ENCODE measurements at places on chromosomes 4 and X.

DNA sequence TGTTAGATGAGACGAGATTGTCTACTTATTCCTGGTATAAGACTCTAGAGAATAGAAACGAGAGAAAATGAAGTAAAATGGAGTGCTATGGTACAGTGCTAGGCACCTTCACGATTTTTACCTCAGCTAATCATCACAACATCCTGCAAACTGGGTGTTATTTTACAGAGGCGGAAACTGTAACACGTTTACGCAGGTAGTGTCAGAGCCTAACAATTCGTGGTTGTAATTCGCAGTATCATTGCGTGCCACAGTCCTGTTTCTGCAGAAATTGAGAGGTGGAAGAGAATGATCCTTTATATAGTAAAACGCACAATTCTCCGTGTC, 383 bp upstream of the TBC1D19 start:
- DNase-seq = no peak

GRCh38 chr4:162700815-162701361, 465.8 kb downstream of the NAF1 start:
- no peak for DNase-seq

DNA sequence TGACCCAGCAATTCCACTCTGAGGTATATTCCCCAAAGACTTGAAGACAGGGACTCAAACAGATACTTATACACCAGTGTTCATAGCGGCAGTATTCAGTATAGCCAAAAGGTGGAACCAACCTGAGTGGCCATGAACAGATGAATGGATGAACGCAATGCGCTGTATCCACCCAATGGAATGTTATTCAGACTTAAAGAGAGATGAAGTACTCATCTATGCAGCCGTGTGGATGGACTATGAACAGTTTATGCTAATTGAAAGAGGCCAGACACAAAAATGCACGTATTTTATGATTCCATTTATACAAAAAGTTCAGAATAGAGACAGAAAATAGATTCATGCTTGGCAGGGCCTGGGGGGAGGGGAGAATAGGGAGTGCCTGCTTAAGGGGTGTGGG, 26.3 kb downstream of the PRPS2 start:
- no peak for DNase-seq

DNA sequence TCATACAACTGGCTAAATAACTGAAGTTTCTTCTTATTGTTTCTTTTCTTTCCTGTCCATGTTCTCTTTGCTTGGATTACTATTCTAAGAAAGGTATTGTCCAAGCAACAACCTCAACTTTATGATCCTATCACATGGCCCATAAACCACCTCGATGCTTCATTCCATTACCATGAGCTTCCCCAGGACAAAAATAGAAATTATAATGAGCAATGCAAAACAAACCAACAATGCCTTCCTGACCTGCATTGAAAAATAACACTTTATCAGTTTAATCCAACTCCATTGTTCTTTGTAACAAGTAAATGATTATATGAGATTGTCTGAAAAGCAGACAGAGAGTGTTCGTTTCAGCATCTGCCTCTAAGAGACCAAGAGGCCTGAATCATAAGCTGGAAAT, 148.8 kb downstream of the HS6ST2 start:
- no peak for DNase-seq

DNA sequence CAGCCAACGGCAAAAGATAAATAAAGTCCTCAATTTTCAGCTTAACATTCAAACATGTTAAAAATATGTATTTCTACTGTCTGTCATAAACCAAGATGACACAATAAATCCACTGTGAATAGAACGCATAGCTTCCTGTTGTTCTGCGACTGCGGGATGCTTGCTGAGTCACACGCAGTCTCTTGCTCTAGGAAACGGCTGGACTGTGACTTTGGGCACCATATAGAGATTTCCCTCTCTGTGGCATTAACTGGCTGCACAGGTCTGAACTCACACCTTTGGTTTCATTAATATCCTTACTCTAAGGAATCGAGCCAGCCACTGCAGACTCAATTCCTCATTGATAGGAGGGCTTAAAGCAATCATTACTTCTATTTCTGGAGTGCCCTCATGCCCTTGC, 8.4 kb downstream of the BEND4 start:
- DNase-seq = no peak

DNA sequence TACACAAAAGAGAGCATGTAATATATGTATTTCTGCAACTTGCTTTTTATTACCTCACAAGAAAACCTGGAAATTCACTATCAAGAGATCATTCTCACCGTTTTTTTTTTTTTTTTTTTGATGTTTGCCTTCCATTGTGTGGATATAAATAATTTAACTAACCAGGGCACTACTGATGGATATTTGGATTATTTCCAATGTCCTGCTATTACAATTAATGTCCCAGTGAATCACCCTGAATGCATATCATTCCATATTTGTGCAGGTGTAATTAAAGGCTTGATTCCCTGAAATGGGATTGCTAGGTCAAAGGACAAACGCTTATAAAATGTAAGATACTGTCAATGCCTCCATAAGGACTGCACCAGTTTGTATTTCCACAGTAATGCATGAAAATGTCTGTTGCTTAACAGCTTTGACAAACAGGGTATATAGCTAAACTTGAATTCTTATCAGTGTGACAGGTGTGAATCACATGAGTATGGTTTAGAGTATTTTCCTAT, 87.8 kb downstream of the NCAPG start:
- DNase-seq = no peak

- no peak for DNase-seq
Measured at GRCh38 chrX:41178201-41178600, 93.0 kb downstream of the USP9X start.

- DNase-seq = no peak
Measured at GRCh38 chr4:144204431-144204830, 63.9 kb upstream of the GYPA start.

DNA sequence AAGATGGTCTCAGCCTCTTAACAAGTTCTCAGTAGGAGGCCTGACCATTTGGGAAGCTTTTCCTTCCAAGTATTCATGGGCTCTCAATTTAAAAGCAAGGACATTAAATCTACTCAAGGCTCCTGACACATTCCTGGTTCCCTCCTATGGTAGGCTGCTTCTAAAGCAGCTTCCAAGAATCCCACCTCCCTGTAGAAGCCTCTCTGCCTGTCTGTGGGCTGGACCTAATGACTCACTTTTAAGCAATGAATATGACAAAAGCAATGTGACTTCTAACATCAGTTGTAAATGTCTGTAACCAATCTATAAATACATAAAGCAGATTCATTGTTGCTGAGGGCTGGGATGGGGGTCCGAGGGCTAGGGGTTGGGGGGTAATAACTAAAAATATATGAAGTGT, 99.5 kb upstream of the FAM9B start:
- no peak for DNase-seq

DNA sequence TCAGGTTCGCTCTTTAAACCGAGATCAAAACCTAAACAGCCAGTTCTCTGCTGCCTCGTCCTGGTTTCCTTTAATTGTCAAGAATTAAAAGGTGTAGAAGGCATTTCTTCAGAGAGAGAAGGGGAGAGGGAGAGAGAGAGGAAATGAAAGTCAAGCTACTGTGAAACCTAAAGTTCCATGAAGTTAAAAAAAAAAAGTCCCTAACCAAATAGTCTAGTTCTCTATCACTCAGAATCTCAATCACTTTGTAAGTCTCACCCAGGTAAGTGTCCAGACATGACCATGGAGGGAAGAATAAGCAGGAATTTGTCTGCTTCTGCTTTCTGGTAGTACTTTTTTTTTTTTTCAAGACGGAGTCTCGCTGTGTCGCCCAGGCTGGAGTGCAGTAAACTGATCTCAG, 18.8 kb upstream of the SMIM14 start:
- DNase-seq = no peak

- no peak for DNase-seq
Measured at GRCh38 chr4:146246381-146246780, 32.0 kb downstream of the REELD1 start.

- no peak for DNase-seq
Measured at GRCh38 chr4:4704267-4704666, 155.2 kb upstream of the MSX1 start.

DNA sequence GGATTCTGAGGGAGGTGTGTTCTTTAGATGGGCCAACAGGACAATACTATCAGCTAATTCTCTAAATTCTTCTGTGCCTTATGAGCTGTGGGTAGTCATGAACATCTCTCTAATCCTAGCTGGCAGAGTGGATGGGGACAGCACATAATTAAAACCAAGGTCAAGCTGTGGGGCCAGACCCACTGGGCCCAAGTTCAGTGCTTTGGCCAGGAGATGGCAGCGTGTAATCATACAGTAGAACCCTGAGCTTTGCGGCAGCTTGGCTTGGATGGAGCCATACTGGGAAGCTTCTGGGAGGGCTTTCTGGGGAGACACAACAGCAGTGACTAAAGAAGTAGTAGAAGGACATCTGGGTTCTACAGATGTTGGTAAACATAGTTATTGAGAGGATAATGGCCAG, 140.3 kb upstream of the CXCL13 start:
- DNase-seq = no peak

- no peak for DNase-seq
Measured at GRCh38 chr4:7377223-7377865, 57.4 kb downstream of the PSAPL1 start.

GRCh38 chrX:105228602-105229001, 8.1 kb upstream of the TEX13A start:
- no peak for DNase-seq

Data from activated CD8-positive, alpha-beta memory T cell treated with anti-CD3 and anti-CD28 coated beads for 1 hour (primary cell).